ENCODE measurements at places on chromosomes 1 and 21. TPM values are rescaled to one million over a fixed set of nuclear protein-coding genes. Genes with fewer than 3 reads are reported as not detected.

Gene OXCT2
- total RNA-seq, result 5.4 TPM

Gene RNU1-2
- total RNA-seq, result 8,186 TPM

Gene LGR6
- total RNA-seq, result not detected

Gene RNU1-3
- total RNA-seq, result 9,549 TPM

Gene EFNA3
- total RNA-seq, result 32.7 TPM

Gene RSPH1
- 8.4 TPM for total RNA-seq

All from dorsolateral prefrontal cortex (tissue), 122 donors.